Inflammatory macrophage treated with lipopolysaccharide for 4 hours (primary cell): ENCODE measurements at places on chromosomes 13 and 19.
A peak's percentile ranks its signal among the peaks of the same experiment; 100 is the strongest.

DNA sequence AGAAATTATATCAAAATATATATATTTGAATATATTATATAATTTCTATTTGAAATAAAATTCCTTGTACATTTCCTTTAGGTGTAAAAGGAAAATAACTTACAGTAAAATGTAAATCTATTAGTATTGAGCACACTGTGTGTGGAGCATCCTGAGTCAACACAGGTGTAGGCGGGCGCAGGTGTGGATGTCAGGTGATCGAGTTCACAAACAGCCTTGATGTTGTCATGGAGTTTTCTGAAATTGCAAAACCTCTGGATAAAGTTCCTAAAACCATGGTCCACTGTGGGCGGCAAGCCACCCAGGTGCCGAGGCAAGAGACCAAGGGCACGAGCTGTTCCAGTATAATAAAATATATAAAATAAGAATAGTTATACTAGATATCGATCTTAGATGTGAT, 27.7 kb upstream of the MCF2L start:
- DNase-seq, result no peak

DNA sequence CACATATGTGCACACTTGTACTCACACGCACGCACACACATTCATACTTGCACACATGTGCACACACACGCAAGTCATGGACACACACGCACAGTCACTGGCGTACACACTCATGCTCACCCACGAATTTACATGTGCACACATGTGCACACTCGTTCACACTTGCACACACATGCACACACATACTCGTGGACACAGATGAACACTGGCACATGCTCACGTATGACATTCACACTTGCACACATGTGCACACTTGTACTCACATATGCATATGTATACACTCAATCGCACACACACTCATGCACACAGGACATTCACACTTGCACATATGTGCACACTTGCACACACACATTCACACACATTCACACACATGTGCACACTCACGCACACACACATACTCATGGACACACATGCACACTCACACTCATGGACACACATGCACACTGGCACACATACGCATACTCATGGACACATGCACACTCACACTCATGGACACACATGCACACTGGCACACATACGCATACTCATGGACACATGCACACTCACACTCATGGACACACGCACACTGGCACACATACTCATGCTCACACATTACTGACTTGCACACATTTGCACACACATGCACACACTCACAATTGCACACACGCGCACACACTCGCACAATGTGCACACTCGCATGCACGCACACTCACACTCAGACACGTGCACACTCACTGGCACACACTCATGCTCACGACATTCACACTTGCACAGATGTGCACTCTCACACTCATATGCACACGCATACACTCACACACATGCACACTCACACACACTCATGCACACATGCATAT, 9.5 kb downstream of the SBK2 start:
- DNase-seq, result no peak

GRCh38 chr19:18379803-18380747, 5.9 kb upstream of the GDF15 start:
- peak; percentile 85 for DNase-seq

- DNase-seq, result no peak
Measured at GRCh38 chr13:18943721-18944391, 237.8 kb downstream of the TUBA3C start.

DNA sequence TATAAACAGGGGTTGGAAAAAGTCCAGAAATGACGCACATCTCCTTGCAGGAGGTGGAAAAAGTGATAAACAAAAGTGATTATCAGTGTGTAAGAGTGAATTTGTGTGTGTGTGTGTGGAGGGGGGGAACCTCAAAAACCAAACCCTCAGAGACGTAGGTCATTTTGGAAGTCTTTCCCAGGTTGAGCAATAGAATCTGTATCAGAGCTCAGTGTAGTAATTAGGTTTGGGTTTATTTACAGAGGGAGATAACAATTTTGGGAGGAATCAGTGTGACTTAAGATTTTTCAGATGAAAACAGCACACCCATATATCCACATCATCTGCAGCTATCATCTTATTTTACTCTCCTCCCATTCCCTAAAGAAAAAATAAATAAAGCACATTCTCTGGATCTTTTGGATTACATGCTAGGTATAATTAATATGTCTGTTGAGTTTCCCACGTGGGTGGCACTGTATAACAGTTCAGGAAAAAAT, 406.4 kb downstream of the FGF9 start:
- DNase-seq, result no peak

DNA sequence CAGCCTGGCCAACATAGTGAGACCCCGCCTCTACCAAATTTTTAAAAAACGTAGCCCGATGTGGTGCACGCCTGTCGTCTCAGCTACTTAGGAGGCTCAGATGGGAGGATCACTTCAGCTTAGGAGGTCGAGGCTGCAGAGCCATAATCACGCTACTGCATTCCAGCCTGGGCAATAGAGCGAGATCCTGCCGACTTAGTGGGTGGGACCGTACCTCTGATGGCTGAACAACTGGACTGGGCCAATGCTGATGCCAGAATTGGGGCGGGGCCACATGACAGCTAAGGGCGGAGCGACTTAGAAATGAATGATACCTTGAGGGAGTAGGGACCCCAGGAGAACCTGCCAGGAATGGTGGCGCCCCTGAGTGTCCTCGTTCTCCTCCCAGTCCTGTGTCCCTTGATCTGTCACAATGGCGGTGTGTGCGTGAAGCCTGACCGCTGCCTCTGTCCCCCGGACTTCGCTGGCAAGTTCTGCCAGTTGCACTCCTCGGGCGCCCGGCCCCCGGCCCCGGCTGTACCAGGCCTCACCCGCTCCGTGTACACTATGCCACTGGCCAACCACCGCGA, 3.6 kb downstream of the LTBP4 start:
- no peak for DNase-seq

DNA sequence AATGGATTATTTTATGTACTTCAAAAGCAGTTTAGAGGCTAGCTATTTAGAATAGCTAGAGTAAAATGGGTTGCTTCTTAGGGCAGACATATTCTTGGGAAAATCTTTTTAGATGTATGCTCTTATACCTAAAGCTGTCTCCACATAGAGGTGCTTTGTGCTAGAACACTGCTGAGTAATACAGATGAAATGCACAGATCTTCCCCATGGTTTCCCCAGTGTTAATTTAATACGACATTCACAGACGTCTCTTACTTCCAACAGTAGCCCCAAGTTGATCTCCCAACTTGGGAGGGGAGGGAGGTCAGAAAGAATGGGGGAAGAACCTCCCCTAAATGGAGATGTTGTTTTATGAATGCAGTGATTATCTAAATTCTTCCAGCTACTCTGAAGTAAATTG, 16.9 kb downstream of the NALCN start:
- DNase-seq, result no peak

DNA sequence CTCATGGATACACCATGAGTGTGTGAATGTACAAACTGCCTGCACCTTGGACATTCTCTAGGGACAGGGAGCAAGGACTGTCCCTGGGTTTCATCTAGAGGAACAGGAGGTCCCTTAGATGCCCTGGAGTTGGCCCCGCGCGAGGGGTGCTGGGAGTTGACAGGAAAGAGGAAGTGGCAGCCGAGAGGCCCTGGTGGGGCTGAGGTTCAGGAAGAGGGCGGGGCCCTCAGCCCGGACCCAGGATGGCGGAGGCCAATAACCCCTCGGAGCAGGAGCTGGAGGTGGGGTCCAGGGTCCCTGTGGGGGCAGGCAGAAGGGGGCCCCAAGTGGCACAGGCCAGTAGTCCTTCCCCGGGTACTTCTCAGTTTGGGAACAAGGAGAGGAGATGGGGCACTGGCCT, 6.9 kb downstream of the PKN1 start:
- DNase-seq, result peak; percentile 86

DNA sequence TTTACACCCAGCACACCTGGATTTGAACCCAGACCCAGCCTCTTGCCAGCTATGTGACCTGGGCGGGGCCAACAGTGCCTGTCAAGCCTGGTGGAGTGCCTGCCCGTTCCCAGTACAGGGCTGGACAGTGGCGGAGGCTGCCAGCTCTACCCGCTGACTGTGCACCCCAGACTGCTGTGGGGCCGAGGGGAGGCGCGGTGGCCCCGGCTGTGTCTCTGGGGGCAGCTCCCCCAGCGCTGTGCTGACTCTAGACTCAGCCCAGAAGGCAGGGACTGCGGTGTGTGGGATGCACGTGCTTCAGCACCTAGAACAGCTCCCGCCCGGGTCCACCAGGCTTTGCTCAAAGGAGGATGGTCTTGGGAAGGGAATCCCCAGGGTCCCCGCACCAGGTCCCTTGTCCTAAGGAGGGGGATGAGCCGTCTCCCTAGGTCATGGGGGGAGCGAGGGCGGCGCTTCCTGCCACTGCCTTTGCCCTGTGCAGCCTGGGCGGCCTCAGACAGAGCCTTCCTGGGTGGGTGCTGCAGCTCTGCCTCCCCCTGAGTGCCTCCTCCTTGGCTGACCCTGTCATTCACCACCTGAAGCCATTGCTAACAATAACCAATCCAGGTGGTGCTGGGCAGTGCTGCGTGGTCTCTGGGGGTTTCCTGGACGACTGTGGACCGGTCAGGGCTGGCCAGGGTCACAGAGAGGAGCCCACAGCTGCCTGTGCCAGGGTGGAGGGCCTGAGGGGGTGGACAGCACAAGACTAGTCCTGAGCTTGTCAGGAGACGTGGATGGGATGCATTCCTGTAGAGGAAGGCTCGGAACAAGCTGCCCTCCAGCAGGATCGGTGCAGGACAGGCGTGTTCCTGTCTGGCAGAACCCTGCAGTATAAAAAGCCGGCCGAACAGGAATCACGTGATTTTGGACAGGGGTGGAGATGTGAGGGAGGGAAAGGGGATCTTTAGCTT, 18.6 kb downstream of the TMEM255B start:
- DNase-seq, result no peak

- DNase-seq, result no peak
Measured at GRCh38 chr19:50835103-50835784, 1.9 kb upstream of the KLK15 start.

- DNase-seq, result peak; percentile 41
Measured at GRCh38 chr19:21202865-21203494, 61.1 kb downstream of the ZNF431 start.

DNA sequence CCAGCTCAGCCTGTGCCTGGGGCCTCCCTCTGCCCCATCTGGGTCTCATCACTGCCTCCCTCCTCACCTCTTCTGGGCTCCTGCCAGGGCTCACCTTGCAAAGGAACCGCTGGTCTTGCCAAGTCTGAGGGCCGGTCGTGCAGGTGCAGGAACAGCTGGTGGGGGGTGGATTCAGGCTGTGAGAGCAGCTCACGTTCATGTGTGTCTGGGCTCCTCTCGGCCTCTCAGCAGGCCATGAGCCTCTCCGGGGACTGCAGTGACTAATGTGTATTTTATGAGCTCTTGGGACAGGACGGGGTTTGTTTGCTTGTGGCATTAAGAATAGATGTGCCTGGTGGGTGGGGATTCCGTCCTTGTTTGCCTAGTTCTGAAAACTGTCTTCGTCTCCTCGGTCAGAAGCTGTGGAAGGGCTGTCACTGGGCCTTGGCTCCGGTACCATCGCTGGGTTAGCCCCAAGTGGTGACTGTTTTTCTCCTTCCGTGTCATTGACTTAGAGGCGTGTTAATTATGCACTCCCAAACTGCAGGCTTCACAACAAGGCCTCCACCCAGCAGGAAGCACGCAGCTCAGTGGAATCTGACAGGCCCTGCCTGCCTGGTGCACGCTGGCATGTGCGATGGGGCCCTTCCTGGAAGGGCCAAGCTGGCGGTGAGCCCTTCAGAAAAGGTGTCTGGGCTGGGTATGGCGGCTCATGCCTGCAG, 77.6 kb downstream of the KDM4B start:
- DNase-seq, result no peak

DNA sequence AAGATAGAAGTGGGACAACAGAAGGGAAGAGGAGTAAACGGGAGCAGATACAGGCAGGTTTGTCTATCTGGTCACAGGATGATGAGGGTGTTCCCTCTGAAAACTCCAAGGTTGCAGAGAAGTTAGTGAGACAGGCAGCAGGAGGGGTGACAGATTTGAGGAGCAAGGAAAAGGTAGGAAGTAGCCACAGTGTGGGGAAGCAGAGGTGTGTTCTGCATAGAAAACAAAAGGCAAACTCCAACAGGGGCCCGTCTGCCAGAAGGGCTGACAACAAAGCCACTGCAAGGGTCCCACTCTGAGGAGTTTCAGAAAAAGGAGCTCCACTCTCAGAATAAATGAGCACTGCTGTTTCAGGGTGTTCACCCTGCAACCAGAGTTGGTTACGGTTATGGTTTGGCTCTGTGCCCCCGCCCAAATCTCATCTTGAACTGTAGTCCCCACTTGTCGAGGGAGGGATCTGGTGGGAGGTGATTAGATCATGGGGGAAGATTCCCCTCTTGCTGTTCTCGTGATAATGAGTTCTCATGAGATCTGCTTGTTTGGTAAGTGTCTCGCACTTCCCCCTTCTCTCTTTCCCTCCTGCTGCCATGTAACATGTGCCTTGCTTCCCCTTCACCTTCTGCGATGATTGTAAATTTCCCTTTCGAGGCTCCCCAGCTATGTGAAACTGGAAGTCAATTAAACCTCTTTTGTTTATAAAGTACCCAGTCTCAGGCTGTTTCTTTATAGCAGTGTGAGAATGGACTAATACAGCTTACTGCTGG, 32.1 kb downstream of the SMAD9 start:
- DNase-seq, result peak; percentile 63

GRCh38 chr19:45296355-45296754, 26.3 kb downstream of the CKM start:
- DNase-seq, result peak; percentile 78

DNA sequence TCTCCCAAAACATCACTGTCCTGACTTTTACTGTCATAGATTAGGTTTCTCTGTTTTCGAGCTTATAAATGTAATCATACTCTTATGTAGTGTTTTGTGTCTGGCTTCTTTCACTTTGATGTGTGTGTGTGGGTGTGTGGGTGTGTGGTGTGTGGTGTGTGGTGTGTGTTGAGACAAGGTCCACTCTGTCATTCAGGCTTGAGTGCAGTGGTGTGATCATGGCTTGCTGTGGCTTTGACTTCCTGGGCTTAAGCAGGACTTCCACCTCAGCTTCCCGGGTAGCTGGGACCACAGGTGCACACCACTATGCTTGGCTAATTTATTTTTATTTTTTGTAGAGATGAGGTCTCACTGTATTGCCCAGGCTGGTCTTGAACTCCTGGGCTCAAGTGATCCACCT, 59.6 kb downstream of the PDS5B start:
- no peak for DNase-seq

DNA sequence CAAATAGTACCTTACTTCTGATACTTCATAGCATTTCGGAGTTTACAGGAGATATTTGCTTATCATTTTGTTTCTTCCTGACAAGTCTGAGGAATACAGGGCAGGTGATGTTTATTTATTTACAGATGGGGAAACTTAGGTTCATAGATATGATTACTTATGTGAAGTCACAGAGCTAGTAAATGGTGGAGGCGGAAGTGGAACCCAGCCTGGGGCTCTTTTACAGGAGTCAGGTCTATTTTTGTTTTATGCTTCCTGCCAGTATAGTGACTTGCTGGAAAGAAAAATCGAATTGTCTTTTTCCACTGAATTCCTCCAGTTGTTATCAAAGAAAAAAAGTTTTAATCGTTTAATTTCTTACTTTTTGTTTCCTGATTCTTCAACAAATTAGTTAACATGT, 66.5 kb downstream of the DGKH start:
- no peak for DNase-seq
